ENCODE measurements at places on chromosomes 7 and 10. TPM values are rescaled to one million over a fixed set of nuclear protein-coding genes. Genes with fewer than 3 reads are reported as not detected.

DNA sequence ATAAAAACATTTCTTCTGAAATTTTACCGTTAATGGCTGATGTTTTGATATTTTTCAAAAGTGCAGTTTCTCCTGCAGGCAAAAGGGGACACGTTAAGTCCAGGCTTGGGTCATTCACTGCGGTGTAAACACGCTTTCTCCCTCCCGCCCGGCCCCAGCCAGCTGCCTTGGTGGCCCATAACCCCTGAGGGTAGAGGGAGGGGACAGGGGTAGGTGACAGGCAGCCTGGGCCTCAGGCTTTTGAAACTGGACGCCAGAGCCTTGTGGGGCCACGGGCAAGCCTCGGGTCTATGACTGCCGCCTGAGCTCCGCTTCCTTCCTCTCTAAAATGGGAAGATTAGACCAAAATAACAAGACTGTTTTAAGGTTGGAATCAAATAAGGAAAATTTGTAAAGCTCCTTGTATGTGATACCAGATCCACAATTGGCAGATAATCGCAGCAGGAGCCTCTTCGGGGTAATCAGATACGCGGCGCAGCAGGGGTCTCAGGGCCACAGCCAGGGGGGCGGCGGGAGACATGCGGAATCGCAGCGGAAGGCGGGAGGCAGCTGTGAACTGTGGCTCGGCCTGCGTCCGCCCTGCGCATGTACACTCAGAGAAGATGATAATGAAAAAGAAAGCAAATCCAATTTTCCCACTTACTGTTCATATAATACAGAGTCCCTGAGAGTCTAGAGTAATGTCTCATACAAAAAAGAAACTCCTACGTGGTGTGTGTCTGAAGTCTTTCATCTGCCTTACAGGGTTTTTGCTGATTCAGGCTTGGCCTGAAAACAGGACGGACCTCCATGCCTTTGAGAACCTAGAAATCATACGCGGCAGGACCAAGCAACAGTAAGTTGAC is 138.3 kb downstream of the EGFR start:
- no peak for DNase-seq

DNA sequence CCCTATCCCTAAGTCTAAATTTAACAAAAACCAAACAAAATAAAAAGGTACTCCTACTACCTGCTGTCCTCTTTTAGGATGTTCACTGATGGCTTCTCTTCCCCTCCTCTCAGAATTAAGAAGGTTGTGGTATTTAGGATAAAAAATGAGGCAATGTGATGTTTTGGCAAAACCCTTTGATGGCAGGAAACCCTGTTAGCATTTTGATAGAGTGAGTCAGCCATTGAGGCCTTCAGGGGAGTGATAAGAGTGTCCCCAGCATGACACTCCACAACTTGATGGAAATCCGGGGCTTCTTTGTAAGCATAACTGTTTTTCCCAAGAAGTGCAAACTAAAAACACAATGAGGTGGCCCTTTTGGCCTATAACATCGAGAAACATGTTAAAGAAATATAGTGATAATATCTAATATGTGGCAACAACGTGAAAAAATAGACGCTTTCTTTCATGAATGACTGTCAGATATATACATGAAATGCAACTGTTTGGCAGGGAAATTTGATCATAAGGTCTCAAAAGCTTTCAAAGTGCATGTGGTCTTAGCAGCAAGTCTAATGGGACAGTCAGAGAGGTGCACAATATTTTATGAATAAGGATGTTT is 55.0 kb downstream of the PRTFDC1 start:
- no peak for DNase-seq

DNA sequence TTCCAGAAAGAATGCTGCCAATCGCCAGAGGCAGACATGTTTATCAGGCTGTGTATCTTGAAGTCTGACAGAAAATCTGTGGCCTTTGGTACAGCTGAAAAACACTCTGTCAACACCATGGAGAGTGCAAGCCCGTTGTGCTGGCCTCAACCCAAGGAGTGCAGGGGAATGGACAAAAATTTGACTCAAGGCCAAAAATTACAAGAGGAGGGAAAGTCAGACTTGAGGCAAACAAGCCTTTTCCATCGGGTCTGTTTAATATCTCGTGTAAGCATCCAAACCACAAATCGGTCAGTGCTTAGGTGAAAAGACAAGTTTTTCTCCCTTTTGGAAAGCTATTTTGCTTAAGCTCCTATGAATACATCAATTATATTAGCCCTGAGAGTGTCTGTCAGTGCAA is 305.3 kb upstream of the NFE2L3 start:
- DNase-seq = peak; percentile 63

GRCh38 chr7:79506481-79506880 is 53.0 kb upstream of the MAGI2 start:
- DNase-seq = no peak

DNA sequence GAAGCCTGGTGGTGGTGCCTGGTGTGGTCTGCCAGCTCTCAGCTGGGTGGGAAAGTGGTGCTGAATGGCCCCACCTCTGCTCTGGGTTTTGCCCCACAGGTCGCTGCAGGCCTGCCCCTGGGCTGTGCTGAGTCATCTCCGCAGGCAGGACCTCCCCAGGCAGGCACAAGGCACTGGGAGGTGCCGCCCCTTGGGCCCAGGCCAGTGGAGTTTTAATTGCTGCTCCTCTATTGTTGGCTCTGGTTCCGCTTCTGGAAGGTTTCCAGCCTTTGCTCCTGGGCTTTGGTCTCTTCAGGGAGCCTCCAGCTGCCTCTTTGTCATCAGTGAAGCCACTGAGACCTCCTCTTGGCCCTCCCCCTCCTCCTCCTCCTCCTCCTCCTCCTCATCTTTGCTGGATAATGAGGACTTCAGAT is 180.3 kb upstream of the GRB10 start:
- peak; percentile 89 for DNase-seq

Gene ANKRD7
- total RNA-seq = 2.6 TPM

Gene SHOC2
- total RNA-seq = 24.1 TPM

Gene PAXIP1
- 8.6 TPM for total RNA-seq

Gene LARP4B
- total RNA-seq = 61.6 TPM

Gene PDE1C
- 1.8 TPM for total RNA-seq

Gene ABCA13
- total RNA-seq = under 0.01 TPM

Measured in body of pancreas (tissue), 4 donors.